NCI-H226 (cell line): ENCODE measurements at places on chromosomes 3 and 15.

GRCh38 chr3:32397941-32398340 lies 6.3 kb downstream of the CMTM7 start:
- DNase-seq, result no peak

GRCh38 chr3:41265011-41265545 lies 65.8 kb downstream of the CTNNB1 start:
- DNase-seq, result no peak

DNA sequence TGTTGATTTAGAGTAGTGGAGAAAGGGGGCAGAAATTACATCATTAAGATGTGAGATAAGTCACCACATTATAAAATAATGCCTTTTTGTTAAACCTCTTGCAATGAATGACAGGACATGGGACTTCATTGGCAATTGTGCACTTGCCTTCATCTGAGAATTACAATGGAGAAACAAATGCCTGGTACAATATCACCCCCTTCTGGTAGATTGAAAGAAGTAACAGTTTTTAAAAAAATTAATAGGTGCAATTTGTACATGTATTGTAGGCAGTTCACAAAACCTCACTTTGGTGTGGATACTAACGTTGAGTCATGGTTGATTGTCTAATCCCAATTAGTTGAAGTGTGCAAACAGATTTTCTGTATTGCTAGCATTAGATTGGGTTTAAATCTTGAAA lies 4.6 kb upstream of the P2RY14 start:
- no peak for DNase-seq

DNA sequence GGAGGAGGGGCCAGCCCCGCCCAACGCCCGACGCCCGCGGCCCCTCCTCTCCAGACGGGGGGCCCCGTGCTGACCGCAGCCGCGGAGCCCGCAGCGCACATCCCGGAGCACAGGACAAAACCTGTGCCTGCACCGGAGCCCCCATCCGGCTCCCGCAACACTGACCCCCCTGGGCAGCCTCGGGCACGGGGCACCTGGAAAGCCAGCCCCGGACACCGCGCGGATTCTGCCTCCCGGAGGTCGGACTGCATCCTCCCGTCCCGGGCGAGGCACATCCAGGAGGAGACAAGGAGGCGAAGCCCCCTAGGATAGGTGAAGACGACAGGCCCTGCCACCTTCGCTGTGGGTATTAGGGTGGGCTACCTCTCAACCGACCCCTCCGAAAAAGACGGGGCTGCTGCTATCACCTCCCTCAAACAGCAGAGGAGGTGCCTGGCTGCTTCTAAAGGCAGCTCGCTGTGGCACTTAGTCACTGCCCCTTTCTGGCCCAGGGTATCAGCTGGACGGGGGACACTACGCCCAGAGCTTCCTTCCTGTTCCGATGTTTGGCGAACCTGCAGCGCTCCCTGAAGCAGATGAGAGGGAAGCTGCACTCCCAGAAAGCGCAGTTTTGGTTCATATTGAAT lies 10.6 kb downstream of the XXYLT1 start:
- DNase-seq, result no peak

DNA sequence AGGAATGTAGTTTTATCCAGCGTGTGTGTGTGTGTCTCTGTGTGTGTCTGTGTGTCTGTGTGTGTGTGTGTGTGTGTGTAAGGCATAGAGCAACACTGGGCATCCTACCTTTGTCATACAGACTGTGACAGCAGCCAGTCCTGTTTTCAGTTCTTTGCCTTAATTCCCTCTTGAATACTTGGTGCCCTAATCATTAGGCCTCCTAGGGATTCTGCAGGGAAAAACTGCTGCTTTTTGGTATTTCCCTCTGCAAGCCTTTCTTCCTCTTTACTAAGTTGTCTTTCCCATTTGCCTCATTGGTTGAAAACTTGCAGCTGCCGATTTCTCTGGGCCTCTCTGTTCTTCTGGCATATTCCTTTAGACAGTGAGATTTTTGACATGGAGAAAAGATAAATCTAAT lies 9.2 kb downstream of the SLC25A36 start:
- DNase-seq, result no peak

DNA sequence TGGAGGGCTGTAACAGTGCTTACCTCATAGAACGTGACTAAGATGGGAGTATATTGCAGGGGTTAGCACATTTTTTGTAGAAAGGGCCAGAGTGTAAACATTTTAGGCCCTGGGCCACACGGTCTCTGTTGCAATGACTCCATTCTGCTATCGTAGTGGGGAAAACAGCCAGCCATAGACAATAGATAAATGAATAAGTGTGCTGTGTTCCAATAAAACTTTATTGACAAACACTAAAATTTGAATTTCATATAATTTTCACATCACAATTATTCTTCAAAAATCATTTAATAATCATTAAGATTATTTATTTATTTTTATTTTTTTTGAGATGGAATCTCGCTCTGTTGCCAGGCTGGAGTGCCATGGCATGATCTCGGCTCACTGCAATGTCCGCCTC lies 478.6 kb downstream of the SHQ1 start:
- DNase-seq, result no peak

- no peak for DNase-seq
These were observed 2.3 kb upstream of the EIF2AK4 start for GRCh38 chr15:39931615-39932014.

- peak; percentile 25 for DNase-seq
These were observed 8.9 kb downstream of the CA12 start for GRCh38 chr15:63372753-63373152.

DNA sequence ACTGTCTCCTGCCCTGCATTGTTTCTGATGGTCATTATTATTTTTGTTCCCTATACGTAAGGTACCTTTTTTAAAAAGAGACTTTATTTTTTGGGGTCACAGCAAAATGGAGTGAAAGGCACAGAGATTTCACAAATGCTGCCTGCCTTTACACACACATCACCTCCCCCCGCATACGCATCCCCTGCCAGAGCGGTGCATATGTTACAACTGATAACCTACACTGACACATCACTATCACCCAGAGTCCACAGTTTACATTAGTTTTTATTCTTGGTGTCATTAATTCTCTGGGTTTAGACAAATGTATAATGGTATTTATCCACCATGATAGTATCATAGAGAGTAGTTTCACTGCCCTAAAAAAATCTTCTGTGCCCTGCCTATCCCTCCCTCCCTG lies 43.6 kb upstream of the KLF13 start:
- no peak for DNase-seq

GRCh38 chr3:183931881-183932280 lies 47.2 kb upstream of the PARL start:
- DNase-seq, result no peak

DNA sequence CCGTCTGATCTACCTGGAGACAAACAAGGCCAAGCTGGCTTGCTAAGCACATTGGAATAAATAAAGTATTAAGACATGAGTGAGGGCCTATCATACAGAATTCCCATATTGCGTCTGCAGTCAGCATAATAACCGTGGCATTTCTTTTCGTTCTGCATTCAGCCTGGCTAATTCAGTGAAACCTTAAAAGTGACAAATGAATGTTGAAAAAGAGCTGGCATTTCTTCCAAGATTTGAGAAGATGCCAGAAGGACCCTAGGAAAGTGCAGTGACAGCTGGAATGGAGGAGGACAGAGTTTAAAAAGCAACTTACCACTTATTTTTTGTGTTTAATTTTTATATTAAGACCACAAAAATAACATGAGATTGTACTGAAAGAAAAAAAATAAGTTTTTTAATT lies 67.1 kb downstream of the SUCLG2 start:
- no peak for DNase-seq

- no peak for DNase-seq
These were observed 33.8 kb downstream of the TIGIT start for GRCh38 chr3:114327665-114328064.

- no peak for DNase-seq
These were observed 6.6 kb downstream of the TGM5 start for GRCh38 chr15:43260011-43260615.

- no peak for DNase-seq
These were observed 251.9 kb downstream of the IGSF11 start for GRCh38 chr3:118782755-118783202.

DNA sequence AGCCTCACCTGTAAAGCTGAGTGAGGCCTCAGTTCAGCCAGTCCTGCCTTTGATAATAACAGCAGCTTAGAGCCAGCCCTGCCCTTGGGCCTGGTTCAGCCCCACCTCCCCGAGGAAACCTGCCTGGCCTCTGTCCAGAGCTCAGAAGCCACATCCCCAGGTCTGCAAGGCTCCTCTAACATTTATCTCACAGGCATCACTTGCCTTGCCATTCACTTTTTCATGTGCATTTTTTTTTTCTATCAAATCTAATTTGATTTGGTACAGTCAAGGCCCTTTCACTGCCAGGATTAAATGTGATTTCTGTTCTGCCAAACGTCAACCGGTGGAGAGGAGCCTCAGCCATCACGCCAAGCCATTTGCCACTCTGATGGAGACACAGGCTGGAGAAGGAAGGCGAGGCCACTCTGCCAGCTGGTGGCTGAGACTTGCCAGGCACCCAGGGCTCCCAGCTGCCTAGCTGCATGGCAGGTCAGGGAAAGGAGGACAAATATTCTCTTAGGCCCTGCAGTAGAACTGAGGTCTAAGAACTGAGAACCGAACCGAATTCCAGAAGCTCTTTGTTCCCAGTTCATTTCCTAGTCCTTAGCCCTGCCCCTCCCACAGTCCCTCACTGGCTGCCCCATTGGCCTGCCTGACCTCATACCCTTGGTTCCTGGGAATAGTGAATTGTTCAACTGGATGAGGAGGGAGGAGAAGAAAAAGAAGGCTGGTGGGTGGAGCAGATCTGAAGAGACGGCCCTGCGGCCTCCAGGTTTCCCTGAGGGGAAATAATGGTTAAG lies 76.4 kb downstream of the SPSB4 start:
- no peak for DNase-seq
